MV-4-11 (cell line): ENCODE measurements at places on chromosomes 5 and 9.
A peak's percentile ranks its signal among the peaks of the same experiment; 100 is the strongest.

GRCh38 chr5:90000351-90000750 lies 409.2 kb downstream of the CETN3 start:
- DNase-seq, result peak; percentile 25

GRCh38 chr5:161420521-161420920 lies 126.0 kb downstream of the GABRB2 start:
- no peak for DNase-seq

- no peak for DNase-seq
Measured at GRCh38 chr5:133801955-133802751, 166.3 kb downstream of the C5orf15 start.

DNA sequence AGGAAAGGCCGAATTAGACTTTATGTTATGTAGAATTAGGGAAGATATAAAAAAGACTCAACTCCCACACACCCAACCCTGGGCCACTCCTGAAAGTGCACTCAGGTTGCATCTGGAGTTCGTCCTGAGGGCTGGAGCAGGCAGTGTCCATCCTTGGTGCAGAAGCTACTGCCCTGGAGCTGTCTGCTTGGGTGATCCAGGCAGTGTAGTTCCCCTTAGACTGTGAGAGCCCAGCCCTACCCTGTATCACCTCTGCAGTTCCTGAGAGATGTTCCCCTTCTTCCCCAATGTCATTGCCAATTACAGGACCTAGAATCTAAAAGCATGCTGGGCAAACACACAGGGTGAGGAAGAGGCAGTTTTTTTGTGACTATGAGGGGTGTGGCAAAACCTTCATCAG lies 368.3 kb upstream of the ST8SIA4 start:
- DNase-seq, result no peak

DNA sequence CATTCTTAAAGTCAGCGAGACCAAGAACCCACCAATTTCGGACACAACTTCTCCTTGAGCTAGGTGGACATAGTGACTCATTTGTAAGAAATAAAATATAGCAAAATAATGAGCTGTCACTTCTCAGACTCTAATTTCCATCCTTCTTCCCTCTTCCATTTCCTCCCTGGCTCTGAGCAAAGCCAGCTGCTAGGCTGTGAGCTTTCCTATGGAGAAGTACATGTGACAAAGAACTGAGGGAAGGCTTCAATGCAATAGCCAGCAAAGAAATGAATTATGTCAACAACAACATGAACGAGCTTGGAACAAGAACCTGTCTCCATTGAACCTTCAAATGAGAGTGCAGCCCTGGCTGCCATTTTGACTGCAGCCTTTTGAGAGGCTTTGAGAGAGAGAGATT lies 25.9 kb upstream of the SELENOP start:
- DNase-seq, result no peak

DNA sequence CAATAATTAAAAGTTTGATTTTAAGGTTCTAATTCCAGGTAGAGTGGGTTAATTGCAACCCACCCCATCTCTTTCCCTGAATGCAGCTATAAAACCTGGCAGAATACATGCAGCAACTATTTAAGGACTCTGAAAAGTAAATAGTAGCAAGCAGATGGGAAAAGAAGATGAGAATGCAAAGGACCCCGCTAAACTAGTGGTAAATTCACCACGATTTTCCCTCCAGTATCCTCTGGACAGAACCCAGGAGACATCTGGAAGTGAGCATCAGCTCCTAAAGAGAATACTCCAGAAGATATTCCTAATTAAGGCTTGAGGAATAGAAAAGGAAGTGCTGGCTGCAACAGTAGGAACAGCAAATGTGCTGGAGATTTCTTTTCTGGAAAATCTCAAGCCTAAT lies 170.9 kb downstream of the FRMD3 start:
- no peak for DNase-seq

DNA sequence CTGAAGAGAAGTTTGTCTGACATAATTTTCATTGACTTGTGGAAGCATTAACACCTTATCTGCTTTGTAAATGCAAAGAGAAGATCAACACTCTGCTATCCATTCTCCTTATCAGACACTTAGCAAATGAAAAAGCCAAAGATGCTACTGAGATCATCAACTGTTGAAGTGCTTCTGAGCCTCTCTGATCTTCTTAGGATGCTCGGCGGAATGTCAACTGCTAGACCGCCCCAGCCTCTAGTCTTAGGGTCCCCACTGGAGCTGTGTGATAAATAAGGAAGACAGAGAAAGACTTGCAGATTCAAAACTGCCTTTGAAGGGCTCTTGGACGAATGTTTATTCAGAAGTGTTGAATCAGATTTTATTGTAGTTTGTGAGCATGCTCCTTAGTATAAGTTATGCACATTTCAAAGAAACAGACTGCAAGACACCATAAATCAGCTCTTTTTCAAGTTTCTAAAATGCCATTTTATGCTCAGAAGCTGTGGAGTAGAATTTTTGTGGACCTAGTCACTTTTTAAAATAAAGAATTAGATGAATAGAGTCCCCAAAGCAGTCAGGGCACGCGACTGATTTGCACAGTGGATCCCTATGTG lies 197.9 kb downstream of the DIRAS2 start:
- DNase-seq, result no peak

GRCh38 chr5:17829456-17829855 lies 195.2 kb downstream of the TAF11L14 start:
- DNase-seq, result no peak

GRCh38 chr5:106085556-106085955 lies 1585.2 kb downstream of the EFNA5 start:
- DNase-seq, result no peak

GRCh38 chr5:573976-574375 lies 38.2 kb upstream of the CEP72 start:
- no peak for DNase-seq

DNA sequence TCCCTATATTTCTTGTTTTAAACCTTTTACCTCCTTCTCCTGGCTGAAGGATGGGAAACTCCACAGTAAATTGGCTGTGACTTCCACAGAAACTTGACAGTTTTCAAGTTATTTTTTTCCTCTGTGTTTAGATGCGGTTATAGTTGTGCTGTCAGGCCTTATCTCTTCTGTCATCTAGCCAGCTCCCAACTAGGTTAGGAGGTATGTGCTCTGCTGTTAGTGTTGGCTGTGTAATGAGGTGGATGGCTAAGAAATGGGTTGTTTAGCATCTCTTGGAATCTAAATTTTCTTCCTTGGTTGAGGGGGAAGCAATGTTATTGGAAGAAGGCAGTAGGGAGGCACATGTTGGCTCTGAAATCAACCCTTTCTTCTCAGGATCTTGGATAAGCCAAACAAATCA lies 149.9 kb upstream of the RUSC2 start:
- DNase-seq, result no peak

DNA sequence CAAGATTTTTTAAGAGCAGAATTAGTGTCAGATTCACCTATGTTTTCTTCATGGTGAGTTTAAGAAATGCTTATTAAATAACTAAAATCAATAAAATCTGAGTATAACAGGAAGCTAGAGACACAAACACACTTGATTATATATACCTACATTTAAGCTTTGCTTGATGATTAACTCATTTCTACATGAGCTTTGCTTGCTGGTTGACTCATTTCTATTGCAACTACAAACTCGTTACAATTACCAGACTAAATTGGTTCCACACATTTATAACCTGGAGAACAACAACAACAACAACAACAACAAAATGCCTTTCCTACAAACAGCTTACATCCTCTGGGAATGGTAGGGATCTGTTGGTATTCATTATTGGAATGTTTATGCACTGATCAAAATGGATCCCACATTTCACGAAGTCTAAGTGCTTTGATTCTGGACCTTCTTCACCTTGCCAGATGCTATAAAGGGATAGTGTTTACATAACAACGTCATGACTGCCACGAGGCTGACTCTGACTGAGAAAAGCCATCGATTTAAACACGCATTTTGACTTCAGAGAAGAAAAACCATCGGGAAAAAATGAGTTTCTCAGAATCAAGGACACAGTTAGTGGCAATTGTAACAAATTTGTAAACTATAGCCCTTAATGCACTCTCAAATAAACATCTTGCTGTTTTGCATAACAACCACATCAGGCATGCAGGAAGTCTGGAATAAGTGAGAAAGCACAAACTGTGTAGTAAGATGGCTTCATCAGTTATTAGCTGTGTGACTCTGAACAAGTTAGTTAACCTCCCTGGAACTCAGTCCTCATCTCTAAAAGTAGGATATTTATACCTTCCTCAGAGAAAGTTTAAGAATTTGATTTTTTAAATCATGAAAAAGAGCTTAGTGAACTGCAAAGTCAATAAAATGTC lies 49.8 kb downstream of the RASEF start:
- DNase-seq, result no peak

DNA sequence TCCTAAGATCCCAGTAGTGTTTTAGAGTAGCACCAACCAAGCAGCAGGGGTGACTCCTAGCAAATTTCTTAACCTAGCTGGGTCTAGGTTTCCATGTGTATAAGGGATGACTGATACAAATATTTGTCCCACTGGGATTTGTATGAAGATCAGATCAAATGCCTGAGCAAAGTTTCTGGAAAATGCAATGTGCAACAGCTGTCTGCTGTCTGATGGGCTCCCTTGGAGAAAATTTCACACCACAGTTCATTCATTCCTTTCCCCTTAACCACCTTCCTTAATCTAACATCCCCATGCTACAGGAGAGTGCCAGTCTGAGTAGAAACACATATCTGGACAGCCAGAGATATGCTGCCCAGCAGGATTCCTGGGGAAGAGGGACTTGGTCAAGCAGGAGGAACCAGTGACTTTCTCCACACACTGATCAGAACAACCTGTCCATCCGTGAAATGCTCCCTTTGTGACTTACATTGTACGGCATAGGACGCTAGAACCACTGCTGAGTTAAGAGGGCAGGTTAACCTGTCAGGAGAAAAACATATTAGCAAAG lies 53.3 kb downstream of the PTPN3 start:
- DNase-seq, result no peak

DNA sequence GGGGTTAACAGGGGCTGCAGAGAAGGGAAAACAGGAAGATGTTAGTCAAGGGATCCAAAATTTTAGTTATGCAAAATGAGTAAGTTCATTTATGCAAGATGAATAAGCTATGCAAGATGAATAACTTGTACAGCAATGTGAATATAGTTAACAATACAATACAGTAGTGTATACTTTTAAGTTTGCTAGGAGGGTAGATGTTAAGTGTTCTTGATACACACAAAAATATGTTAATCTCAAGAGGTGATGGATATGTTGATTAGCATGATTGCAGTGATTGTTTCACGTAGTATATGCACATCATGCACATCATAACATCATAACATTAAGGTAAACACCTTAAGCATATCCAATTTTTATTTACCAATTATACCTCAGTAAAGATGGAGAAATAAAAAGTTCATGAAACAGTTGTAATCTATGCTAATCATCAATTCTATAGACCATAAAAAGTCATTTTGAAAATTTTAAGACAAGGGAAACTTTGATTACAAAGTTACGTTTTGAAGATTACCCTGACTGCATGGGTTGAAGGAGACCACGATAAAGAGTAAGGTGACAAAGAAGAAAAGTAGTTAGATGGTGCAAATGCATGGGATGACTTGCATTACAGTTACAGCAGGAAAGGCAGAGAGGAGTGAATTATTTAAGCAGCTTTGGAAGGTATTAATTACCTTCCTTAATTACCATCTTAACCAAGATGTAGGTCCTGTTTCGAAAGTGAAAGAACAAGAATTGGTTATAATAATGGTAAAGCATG lies 31.4 kb downstream of the FAM174A start:
- no peak for DNase-seq

DNA sequence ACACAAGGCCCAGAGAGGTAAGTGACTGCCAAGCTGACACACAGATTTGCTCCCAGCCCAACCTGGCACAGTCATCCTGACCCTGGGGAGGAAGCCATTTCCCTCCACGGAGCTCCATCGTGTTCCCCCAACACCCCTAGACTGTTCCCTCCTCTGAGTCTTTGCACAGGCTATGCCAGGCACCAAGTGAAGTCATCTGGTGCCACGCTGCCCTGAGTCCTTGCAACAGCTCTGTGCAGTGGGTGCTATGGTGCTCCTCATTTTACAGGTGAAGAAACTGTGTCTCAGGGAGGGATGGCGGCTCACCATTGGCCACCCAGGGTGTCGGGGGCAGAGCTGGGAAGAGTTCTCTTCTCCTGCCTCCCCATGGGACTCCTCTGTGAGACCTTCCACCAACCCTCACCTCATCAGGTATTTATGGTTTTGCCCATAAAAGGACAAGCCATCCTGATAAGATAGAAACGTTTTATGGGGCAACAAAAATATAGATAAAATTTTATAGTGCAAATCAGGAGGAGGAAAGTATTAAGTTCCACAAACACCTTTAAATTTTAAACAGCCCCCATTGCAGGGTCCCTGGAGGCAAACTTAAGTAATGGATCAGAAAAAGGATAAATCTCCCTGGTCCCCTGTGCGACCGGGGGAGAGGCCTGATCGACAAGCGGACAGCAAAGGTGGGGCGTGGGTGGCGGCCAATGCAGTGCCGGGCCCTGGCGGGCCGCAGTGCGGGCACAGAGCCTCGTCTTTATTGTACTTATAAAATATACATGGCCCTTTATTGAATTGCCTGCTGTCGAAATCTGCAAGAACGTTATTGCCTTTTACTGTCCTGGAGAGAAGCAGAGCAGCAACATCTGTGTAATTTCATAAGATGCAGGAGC lies 50.2 kb upstream of the ZBTB43 start:
- no peak for DNase-seq

GRCh38 chr9:82488313-82489200 lies 500.0 kb downstream of the SPATA31D1 start:
- DNase-seq, result no peak
